Smooth muscle cell of the brain vasculature (primary cell): ENCODE measurements at places on chromosomes 11 and 22.

- no peak for DNase-seq
Observed at GRCh38 chr11:12489246-12489772, 111.9 kb downstream of the PARVA start.

DNA sequence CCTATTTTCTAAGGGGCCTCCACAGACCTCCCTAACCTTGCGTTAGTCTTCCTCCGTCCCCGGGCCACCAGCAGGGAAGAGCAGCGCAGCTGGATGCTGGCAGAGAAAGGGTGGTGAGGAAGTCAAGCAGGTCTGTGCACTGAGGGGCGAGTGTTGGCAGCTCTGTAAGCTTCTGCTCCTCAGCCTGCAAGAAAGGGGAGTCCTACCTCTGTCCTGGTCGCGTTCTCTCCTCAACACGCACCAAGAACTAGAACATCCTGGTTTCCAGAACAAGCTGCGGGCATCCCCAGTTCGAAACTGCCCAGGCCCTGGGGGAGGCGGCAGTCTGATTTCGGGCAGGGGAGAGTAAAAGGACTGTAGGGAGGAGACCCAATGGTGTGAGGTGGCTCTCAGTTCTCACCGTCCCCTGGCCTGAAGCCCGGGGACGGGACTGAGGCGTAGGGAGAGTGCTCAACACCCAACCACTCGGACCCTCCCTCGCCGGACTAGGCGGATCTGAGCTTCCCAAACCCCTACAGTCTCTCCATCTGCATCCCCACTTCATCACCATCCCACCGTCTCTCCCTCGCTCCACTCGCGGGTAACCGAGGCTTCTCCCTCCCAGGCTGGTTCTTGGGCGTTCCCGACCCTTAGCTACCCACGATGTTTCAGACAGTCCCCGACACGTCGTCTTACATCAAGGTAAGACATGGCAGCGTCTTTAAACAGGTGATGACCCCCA is 7.7 kb upstream of the FLI1 start:
- no peak for DNase-seq

GRCh38 chr22:28112190-28112544 is 193.1 kb upstream of the PITPNB start:
- DNase-seq = no peak

GRCh38 chr11:59944720-59945119 is 6.5 kb downstream of the OOSP1 start:
- no peak for DNase-seq

- DNase-seq = no peak
Observed at GRCh38 chr11:120871924-120872323, 152.0 kb upstream of the TBCEL start.
